ENCODE measurements at places on chromosomes 7 and 10. TPM values are rescaled to one million over a fixed set of nuclear protein-coding genes. Genes with fewer than 3 reads are reported as not detected.

DNA sequence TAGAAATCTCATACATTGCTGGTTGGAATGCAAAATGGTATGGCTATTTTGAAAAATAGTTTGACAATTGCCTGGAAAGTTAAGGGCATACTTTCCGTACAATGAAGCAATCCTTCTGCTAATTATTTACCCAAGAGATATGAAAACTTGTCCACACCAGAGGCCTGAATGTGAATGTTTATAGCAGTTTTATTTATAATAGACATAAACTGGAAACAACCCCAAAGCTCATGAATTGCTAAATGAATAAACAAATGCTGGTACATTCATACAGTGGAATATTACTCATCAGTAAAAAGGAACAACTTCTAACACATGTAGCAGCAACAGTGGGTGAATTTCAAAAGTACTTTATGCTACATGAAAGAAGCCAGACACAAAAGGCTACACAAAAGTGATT is 42.7 kb downstream of the MMRN2 start:
- no peak overlapping the region for H3K4me3 ChIP-seq
- DNase-seq: no peak
- H3K36me3 ChIP-seq: no peaks in the 10 kb centered on the region
- no peaks in the 10 kb centered on the region for H3K27me3 ChIP-seq

GRCh38 chr10:67606572-67606971 is 89.4 kb downstream of the CTNNA3 start:
- no peaks in the 10 kb centered on the region for H3K27me3 ChIP-seq
- DNase-seq: no peak
- H3K27ac ChIP-seq: no peak overlapping the region
- H3K4me1 ChIP-seq: peaks cover under 1% of the 10 kb centered on the region
- no peaks in the 10 kb centered on the region for H3K36me3 ChIP-seq
- no peak overlapping the region for H3K4me3 ChIP-seq

GRCh38 chr7:39855325-39855674 is 94.8 kb upstream of the CDK13 start:
- no peak for DNase-seq
- no peaks in the 10 kb centered on the region for H3K27me3 ChIP-seq
- H3K4me1 ChIP-seq: peaks cover 4% of the 10 kb centered on the region
- H3K4me3 ChIP-seq: no peak overlapping the region
- no peaks in the 10 kb centered on the region for H3K36me3 ChIP-seq
- no peak overlapping the region for H3K27ac ChIP-seq

- no peak overlapping the region for H3K27ac ChIP-seq
- peaks cover 13% of the 10 kb centered on the region for H3K4me1 ChIP-seq
- peaks cover 66% of the 10 kb centered on the region for H3K27me3 ChIP-seq
- no peak overlapping the region for H3K4me3 ChIP-seq
- H3K36me3 ChIP-seq: no peaks in the 10 kb centered on the region
Observed at GRCh38 chr7:97009753-97010732, 4.7 kb downstream of the DLX6 start.

GRCh38 chr7:18455606-18456005 is 39.9 kb upstream of the HDAC9 start:
- no peaks in the 10 kb centered on the region for H3K36me3 ChIP-seq
- no peak overlapping the region for H3K27ac ChIP-seq
- H3K27me3 ChIP-seq: no peaks in the 10 kb centered on the region

DNA sequence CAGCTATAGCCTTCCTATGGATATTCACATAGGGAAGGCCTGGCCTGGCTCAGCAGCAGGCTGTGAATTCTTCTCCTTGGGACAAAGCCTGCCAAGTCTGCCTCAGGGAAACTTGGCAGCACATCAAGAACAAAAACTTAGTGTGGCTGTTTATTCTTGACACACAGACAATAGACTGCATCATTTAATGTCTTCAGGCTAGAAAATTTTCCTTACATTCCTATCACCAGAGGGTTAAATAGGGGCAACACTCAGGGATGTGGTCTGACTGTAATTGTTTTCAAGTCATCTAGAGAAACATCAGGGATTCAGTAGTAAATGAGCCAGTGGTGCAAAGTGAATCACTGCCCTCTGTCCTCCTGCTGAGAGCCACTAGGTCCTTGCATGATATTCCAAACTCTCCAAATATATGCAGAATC is 137.3 kb downstream of the SEMA3C start:
- H3K4me1 ChIP-seq: no peaks in the 10 kb centered on the region
- no peak overlapping the region for H3K27ac ChIP-seq
- no peak overlapping the region for H3K4me3 ChIP-seq
- no peaks in the 10 kb centered on the region for H3K36me3 ChIP-seq
- H3K27me3 ChIP-seq: no peaks in the 10 kb centered on the region
- DNase-seq: no peak

DNA sequence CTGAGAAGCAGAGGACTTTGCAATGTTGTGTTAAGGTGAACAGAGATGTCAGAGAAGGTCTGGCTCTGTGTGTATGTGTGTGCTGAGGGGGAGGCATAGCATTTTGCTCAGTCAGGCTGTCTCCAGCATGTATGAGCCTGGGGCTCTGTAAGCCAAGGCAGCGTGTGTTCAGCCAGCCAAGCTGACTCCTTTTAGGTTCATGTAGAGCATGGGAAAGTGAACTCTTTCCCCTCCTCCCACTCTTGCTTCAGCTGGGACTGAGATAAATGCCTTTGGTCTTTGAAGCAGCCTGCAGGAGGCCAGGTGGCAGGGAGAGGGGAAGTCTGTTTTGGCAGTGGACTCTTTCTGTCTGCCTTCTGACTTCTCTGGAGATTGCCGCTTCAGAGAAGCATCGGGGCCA is 3.8 kb downstream of the SFXN2 start:
- no peak for DNase-seq
- no peaks in the 10 kb centered on the region for H3K27me3 ChIP-seq
- no peak overlapping the region for H3K4me3 ChIP-seq
- H3K27ac ChIP-seq: no peak overlapping the region
- peaks cover 17% of the 10 kb centered on the region for H3K4me1 ChIP-seq

CC2D2B gene
- not detected for total RNA-seq
